Activated effector memory CD4-positive, alpha-beta T cell treated with Interleukin-2 at 50 U/mL for 16 hours (primary cell): ENCODE measurements at places on chromosomes 7 and 10.

DNA sequence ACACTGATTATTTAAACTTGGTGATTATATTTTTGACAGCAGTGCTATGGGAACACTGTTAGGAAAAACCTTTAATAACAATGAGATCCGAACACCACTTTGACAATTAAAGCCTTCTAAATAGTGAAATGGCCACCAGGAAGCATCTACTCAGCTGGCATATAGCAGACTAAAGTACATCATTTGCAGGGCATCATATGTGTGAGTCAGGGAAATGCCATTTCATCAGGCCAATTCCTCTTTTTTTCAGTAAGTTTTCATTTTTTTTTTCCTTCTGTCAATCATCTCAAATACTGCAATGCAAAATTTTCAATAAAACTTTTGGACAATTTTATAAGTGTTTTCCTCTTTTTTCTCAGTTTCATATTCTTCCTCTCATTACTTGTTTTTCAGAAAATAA is 521.4 kb upstream of the SEMA3D start:
- DNase-seq, result no peak

GRCh38 chr7:7670490-7670889 is 29.9 kb downstream of the UMAD1 start:
- DNase-seq, result no peak

GRCh38 chr10:7258948-7259523 is 151.8 kb downstream of the SFMBT2 start:
- DNase-seq, result peak; percentile 35

GRCh38 chr7:41732436-41732785 is 29.5 kb upstream of the INHBA start:
- DNase-seq, result no peak

- DNase-seq, result no peak
These were observed 3.7 kb downstream of the NOD1 start for GRCh38 chr7:30474893-30475292.

GRCh38 chr10:96830511-96831199 is 1.4 kb upstream of the LCOR start:
- peak; percentile 67 for DNase-seq
